ENCODE measurements at places on chromosomes 11 and 22.
A peak's percentile ranks its signal among the peaks of the same experiment; 100 is the strongest.

DNA sequence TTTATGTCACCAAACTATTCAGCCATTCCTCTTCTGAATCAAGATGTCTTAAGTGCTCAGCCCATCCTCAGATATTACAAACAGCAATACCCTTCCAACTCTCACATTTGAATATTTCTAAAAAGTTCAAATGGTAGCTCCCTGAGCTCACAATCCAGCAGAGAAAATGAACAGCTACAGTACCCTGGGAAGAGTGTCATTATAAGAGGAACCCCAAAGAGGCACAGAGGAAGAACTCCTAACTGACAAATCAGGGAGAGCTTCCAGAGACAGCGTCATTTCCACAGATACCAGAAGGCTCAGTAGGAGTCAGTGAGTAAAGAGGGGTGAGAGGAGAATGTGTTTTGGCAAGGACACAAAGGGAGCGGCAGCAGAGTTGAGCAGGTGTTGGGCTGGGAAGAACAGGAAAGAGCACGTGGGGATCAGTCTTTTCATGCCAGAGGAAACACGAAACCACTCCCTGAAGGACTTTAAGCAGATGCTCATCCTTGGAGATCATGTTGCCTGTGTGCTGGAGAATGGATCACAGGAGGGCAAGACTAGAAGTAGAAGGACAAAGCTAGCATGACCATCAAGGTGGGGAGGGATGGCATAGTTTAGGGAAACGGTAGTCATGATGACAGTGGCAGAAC, 4.3 kb downstream of the CLTCL1 start:
- no peak for DNase-seq

DNA sequence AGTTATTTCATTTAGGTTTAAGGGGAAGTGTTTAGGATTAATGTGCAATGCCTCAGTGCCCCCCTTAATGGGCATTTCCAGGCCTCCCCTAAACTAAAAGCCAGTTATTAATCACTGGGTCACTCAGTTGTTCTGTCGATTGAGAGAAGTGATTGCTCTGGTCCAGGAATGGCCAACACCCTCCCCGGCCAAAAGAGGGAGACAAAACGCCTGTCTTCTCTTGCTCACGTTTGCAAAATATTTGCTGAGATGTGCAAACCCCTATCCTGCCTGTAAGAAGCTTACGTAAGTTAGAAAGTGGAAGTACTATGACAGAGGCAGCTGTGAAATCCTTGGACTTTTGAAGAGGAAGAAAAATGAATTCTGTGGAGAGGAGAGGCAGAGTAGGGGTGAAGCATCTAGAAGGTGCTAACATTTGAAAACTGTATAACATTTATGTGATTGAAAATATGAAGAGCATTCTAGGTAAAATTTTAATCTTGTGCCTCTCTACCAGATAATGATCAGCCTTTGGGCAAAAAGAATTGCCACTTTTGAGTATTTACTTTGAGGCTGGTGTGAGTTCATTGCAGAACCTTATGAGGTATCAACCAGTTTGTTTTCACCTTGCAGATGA, 37.7 kb downstream of the NTM start:
- no peak for DNase-seq

GRCh38 chr11:108873941-108874340, 209.1 kb downstream of the DDX10 start:
- no peak for DNase-seq

GRCh38 chr11:77506857-77507256, 33.0 kb upstream of the PAK1 start:
- no peak for DNase-seq

DNA sequence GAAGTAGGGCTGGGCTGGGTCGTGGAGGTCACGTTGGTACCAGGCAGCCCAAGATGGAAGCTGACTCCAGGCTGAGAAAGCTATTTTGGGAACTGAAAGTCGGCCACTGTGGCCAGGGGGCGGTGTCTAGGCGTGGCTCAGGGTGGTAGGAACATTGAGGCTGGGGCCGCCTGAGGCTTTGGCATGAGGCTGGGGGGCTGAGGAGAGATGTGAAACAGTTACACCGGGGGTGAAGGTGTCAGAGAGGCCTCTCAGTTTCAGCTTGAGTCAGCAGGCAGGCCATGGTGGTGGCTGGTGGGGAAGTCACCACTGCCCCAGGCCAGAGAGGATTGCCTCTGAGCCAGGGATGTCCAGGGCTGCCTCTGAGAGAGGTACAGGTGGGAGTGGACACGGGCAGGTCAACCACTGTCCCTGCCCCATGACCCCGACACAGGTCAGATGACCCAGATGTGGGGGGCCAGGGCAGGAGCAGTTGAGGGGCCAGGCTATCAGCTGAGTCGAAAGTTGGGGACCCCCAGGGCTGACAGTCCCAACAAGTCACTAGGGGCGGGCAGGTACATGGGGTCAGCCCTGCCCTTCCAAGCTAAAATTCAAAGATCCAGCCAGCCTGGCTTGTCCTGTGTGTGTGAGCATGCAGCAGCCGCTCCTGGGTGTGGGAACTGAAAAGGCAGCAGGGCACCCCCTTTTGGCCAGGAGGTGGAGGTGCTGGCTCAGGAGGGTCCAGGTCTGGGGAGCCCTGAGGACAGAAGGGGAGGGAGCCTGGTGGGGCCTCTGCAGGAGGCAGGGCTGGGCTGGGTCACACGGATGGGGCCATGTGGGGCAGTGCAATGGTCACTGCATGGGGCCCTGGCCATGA, 7.2 kb downstream of the KCNK7 start:
- DNase-seq = no peak

DNA sequence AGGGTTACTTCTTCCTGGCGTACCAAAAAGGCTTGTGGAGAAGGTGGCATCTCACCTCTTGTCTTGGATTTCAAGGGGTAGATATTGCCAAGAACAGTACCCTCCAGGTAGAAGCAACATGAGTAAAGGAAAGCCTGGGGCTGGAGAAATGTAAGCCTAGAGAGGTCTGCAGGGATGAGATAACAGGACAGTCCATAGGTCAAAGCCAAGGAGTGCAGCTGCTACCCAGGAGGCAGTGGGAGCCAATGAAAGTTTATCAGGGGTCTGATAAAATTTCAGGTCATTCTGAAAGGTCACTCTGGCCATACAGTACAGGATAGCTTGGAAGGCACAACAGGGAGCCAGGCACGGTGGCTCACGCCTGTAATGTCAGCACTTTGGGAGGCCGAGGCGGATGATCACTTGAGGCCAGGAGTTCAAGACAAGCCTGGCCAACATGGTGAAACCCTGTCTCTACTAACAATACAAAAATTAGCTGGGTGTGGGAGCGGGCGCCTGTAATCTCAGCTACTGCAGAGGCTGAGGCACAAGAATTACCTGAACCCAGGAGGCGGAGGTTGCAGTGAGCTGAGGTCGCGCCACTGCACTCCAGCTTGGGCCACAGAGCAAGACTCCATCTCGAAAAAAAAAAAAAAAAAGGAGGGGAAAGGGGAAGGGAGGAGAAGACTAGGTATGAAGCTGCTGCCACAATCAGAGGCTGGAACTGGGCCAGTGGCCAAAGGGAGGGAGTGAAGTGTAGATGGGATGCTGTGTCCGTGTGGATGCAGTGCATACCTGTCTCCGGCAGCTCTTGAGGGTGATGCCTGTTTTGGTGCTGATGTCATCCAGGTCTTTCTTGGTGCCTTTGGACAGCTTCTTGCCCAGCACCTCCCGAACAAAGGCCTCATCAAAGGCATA, 1.2 kb downstream of the FIBP start:
- DNase-seq = no peak

GRCh38 chr11:112899235-112900006, 61.8 kb upstream of the NCAM1 start:
- DNase-seq = no peak

GRCh38 chr11:37804666-37805065, 1206.6 kb upstream of the RAG2 start:
- no peak for DNase-seq

DNA sequence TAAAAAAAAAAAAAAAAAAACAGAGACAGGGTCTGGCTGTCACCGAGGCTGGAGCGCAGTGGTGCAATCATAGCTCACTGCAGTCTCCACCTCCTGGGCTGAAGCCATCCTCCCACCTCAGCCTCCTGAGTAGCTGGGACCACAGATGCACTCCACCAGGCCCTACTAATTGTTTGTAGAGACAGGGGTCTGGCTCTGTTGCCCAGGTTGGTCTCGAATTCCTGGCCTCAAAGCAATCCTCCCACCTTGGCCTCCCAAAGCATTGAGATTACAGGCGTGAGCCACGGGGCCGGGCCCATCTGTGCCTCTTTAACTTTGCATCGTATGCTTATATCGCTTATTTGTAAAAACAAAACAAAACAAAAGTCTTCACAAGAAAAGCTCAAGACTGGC, 3.1 kb downstream of the CPT1A start:
- DNase-seq = no peak

GRCh38 chr22:33073989-33074418, 15.8 kb upstream of the SYN3 start:
- DNase-seq = no peak

- DNase-seq = no peak
Measured at GRCh38 chr11:57804466-57804865, 42.9 kb downstream of the CTNND1 start.

DNA sequence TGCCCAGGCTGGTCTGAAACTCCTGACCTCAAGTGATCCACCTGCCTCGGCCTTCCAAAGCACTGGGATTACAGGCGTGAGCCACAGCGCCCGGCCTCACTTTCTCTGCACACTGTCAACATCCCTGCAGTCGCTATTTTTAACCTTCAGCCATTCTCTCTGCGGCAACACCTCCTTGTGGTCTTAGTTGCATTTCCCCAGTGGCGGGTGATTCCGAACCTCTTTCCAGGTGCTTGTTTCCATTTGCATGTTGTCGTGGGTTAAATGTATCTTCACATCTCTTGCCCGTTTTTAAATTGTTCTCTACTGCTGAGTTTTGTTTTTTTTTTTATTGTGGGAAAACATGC, 2.2 kb upstream of the SCT start:
- no peak for DNase-seq

- peak; percentile 60 for DNase-seq
Measured at GRCh38 chr11:80280737-80281136, 839.9 kb upstream of the TENM4 start.

- DNase-seq = peak; percentile 94
Measured at GRCh38 chr11:109939166-109939810, 153.9 kb upstream of the ZC3H12C start.

- no peak for DNase-seq
Measured at GRCh38 chr11:68780829-68781228, 29.5 kb upstream of the TESMIN start.

DNA sequence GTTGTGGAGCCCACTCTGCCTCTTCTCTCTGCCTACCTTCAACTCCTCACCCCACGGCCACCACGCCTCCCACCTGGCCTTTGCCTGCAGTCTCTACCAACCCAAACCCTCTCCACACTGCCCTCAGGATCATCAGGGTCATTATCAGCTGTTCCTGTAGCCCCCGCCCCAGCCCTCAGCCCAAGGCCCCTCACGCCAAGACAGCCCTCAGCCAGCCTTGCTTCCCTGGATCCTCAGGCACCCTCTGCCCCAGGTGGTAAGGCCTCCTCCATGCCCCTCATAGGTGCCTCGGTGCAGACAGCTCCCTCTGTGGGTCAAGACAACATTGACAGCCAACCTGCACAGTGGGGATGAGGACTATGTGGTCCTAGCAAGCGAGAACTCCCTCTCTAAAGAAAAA, 1.7 kb downstream of the SBF1 start:
- no peak for DNase-seq

DNA sequence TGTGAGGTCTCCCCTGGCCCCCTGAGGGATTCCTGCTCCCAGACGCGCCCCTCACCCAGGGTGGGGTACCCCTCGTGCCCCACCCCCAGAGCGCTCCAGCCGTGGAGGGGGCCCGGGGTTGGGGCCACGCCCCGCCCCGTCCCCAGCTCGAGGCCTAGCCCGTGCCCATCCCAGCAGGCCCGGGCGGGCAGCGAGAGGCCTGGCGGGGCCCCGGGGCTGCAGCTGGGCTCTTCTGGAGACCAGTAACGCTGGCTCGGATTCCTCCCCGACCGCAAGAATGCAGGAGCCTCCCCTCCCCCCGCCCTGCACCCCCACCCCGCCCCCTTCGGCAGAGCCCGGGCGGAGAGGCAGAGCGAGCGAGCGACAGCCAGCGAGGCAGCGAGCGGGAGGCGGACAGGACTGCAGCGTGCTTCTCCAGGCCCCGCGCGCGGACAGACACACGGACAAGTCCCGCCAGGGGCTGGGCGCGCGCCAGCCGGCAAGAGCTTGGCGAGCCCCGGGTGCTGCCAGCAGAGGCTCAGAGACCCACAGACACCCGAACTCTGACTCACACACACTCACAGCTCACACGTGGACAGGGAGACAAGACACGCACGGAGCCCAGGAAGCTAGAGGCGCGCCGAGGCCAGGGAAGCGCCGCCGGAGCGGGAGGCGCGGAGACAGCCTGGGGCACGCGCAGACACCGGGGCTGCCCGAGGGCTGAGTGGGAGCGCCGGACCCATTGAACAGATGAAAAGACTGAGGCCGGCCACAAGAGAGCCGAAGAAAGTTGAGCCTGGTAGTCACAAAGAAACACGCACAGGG, 15.2 kb downstream of the BCL9L start:
- peak; percentile 77 for DNase-seq

DNA sequence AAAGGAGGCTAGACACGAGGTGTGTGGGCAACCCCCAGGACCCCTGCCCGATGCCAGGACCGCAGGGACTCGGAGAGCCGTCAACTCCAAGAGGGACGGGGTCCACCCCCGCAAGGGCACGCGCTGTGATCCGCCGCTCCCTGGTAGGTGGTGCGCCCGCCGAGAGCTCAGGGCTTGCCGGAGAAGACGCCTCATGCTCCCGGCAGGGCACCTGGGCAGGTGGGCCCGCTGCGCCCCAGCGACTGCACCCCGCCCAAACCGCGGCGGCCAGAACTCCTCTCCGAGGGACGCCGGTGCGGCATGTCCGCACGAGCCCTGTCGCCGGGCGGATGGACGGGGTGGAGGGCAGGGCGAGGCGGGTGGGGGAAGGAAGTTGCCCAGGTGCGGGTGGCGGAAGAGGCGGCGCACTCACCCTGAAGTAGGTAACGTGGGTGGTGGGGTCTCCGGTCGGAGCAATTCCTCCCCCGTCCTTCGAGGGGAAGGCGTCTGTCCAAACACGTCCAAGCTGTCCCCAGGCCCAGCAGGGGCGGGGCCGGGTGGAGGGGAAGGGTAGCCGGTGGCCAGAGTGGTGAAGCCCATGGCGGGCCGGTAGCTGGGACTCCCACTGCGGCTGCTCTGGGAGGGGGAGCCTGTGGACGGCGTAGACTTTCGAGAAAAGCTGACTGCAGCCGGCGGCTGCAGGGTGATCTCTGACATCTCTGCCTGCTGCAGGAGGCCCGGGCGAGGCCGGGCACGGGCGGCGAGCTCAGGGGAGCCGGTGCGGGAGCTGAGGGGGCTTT, 37.2 kb downstream of the IGSF9B start:
- DNase-seq = no peak

DNA sequence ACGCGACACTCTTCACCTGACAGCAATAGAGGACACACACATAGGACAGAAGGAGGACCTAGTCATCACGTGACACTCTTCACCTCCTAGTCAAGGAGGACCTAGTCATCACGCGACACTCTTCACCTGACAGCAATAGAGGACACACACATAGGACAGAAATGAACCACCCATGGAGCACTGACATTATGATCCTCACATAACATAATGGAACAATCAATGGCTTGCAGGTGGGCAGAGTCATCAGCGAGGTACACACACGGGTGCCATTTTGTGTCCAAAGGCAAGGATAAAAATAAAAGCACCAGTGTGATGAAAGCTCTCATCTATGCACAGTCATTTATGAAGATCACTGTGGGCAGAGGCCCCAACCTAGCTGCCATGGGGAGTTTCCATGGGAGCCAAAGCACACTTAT, 354.7 kb downstream of the LARGE1 start:
- DNase-seq = no peak
